Caco-2 (cell line): ENCODE measurements at places on chromosomes 12 and 14.

DNA sequence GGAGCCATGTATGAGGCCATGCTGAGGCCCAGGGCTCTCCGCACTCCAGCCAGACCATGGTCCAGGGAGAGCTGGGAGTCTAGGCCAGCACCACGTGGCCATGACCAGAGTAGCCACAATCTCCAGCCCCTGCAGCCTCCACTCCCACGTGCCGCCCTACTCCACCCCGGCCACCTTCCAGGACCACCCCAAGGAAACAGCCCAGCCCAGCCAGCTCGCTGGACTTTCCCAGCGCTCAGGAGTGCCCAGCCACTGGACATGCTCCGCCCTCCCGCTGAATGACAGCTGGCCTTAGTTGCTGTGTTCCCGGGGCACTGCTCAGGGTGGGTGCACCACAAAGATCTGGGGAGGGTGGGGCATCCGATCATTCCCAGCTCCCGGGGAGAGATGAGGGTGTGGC, 2.1 kb upstream of the C14orf180 start:
- no peak for DNase-seq

DNA sequence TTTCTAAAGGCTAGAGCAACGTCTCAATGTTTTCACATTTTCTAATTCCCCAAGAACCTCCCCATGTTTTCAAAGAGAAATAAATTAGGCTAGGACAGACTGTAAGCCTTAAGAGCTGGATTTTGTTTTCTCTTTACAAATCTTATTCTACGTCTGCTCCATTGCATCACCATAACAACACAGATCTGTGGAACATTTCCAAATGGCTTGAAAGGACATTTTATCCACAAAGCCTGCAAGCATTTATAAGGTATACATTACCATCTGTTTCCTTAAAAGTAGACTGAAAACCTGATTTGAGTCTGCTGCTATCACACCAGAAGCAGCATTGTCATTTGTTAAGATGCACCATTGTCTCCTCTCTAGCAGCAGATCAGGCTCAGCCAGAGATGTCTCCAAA, 115.3 kb upstream of the PLEKHA5 start:
- DNase-seq: no peak

GRCh38 chr14:76386944-76387782, 11.2 kb downstream of the ESRRB start:
- DNase-seq: peak; percentile 83

GRCh38 chr12:51421266-51421884, 3.3 kb upstream of the SLC4A8 start:
- peak; percentile 73 for DNase-seq
